ENCODE measurements at places on chromosomes 2 and 18.
A peak's percentile ranks its signal among the peaks of the same experiment; 100 is the strongest.

- no peak overlapping the region for H3K4me3 ChIP-seq
- H3K4me1 ChIP-seq = peaks cover 32% of the 10 kb centered on the region
- no peak for DNase-seq
- no peaks in the 10 kb centered on the region for H3K27me3 ChIP-seq
Measured at GRCh38 chr2:242098445-242099128, 229.1 kb downstream of the RTP5 start.

DNA sequence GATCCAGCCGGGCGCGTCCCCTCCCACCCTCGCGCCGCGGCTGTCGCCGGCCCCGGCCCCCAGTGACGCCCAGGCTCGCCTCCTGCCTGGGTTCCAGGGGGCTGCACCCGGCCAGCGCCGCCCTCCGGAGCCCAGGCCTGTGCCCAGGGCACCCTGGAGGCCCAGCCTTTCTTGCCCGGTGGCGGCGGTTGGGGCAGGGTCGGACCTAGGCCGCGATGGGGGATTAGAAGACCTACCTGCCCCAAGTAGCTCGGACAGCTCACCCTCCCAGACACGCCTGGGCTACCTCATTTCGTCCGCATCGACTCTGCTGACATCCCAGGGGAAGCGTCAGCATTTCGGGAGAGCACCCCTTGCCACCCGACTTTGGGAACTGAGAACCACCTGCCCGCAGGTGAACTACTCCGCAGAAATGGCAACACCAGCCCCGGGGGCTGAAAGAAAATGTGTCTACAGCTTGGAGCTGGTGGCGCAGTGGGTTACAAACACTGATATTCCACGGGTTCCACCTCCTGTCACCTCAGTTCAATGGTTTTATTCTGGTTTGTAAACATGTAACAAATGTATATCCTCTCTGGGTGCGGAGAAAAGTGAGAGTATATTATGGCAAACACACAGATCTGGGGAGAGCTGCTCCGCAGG is 834 bp upstream of the ARL4C start:
- no peak for DNase-seq
- peak overlapping the region; percentile 72 for H3K27ac ChIP-seq
- peaks cover 25% of the 10 kb centered on the region for H3K4me1 ChIP-seq
- peaks cover under 1% of the 10 kb centered on the region for H3K27me3 ChIP-seq
- H3K4me3 ChIP-seq = peak overlapping the region; percentile 81

DNA sequence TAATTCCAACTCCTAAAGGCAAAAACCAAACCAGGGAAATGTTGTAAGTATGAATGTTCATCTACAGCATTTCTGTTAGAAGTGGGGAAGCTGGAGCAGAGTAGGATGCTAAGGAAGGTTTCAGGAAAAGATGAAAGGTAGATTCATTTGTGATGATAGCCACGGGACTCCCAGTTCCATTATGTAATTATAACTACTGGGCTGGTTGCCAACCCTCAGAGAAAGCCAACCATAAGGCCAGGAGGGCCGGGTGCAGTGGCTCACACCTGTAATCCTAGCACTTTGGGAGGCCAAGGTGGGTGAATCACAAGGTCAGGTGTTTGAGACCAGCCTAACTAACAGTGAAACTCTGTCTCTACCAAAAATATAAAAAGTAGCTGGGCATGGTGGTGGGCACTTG is 288.9 kb upstream of the ETAA1 start:
- peaks cover 3% of the 10 kb centered on the region for H3K27me3 ChIP-seq
- no peak overlapping the region for H3K4me3 ChIP-seq
- DNase-seq = no peak
- H3K36me3 ChIP-seq = no peaks in the 10 kb centered on the region
- no peak overlapping the region for H3K27ac ChIP-seq

- no peaks in the 10 kb centered on the region for H3K36me3 ChIP-seq
- H3K27ac ChIP-seq = no peak overlapping the region
- no peak for DNase-seq
- H3K4me1 ChIP-seq = no peaks in the 10 kb centered on the region
- no peak overlapping the region for H3K4me3 ChIP-seq
Measured at GRCh38 chr18:78738076-78738690, 241.4 kb upstream of the SALL3 start.

GRCh38 chr18:21481739-21482138 is 118.8 kb downstream of the ESCO1 start:
- H3K27me3 ChIP-seq = peaks cover 4% of the 10 kb centered on the region
- H3K27ac ChIP-seq = no peak overlapping the region

GRCh38 chr2:110874453-110875383 is 142.3 kb downstream of the ACOXL start:
- DNase-seq = no peak
- no peak overlapping the region for H3K27ac ChIP-seq
- H3K36me3 ChIP-seq = peaks cover 4% of the 10 kb centered on the region

DNA sequence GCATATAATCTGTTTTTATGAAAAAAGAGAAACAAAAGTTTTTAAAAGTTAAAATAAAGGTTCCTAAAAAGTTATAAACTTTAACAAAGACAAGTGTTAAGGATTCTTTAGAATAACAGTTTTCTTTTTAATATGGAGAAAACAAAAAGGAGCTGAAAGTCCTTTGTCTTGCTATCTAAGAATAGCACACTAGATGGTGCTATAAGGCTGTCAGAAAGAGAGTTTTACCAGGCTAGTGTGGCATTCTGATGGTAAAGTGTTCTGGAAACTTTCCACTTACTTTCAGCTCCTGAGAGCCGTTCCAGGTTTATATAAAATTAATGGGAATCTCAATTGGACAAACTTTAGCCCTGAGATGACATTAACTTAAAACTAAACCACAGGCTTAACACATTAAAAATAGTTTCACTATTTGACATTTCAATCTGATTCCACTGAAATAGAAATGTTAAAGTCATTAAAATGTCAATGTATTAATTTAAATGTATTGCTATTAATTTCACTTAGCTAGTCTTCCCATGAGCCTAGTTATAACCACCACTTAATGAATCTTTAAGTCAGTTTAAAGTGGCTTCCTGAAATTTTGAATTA is 3.7 kb downstream of the FBXO48 start:
- DNase-seq = no peak
- no peak overlapping the region for H3K27ac ChIP-seq
- no peak overlapping the region for H3K4me3 ChIP-seq

GRCh38 chr2:69211686-69212085 is 175.3 kb downstream of the GFPT1 start:
- peaks cover 5% of the 10 kb centered on the region for H3K27me3 ChIP-seq
- no peak overlapping the region for H3K27ac ChIP-seq
- no peak overlapping the region for H3K4me3 ChIP-seq
- DNase-seq = no peak

GRCh38 chr2:113769555-113769954 is 13.1 kb upstream of the SLC35F5 start:
- H3K27ac ChIP-seq = no peak overlapping the region
- DNase-seq = no peak
- H3K4me1 ChIP-seq = no peaks in the 10 kb centered on the region
- no peak overlapping the region for H3K4me3 ChIP-seq
- H3K27me3 ChIP-seq = no peaks in the 10 kb centered on the region

- no peaks in the 10 kb centered on the region for H3K36me3 ChIP-seq
- peaks cover 26% of the 10 kb centered on the region for H3K4me1 ChIP-seq
- H3K27ac ChIP-seq = no peak overlapping the region
- no peaks in the 10 kb centered on the region for H3K27me3 ChIP-seq
- peak; percentile 41 for DNase-seq
Measured at GRCh38 chr18:32919799-32920198, 147.0 kb upstream of the KLHL14 start.

DNA sequence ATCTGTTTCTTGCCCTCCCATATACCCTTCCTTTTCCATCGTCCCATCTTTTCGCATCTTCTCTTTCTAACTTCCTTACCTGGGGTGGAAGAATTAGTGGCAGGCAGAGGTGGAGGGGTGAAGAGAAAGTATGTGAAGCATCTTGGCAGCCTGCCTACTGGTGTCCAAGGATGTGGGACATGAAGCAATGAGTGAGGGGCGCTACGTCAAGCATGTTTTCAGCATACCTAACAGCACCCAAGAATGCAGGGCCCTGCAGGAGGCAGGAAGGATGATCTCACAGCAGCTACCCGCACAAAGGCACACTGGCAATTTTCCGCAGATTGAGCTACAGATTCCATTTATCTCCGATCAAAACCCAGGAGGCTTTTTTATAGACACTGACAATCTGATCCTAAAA is 42.2 kb downstream of the METTL4 start:
- no peak overlapping the region for H3K27ac ChIP-seq
- H3K27me3 ChIP-seq = no peaks in the 10 kb centered on the region
- DNase-seq = no peak
- peaks cover 11% of the 10 kb centered on the region for H3K36me3 ChIP-seq

DNA sequence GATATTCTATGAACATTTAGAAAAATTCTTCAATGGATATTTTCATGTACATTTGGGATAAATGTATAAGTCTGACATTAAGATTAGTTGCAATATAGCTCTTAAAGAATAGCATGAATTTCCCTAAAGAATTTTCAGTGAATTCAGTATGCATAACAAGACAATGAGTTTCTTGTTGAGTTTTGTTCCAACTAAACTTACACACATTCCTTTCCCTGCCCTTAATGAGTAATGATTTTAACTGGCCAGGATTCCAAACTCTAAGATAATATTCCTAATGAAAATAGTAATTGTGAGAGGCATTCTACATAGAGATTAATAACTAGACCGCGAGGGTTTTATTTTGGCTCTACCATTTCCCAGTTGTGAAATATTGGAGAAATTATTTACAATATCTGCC is 390.3 kb upstream of the GALNT5 start:
- H3K4me1 ChIP-seq = no peaks in the 10 kb centered on the region
- no peak overlapping the region for H3K4me3 ChIP-seq
- H3K27ac ChIP-seq = no peak overlapping the region
- DNase-seq = no peak
- H3K27me3 ChIP-seq = no peaks in the 10 kb centered on the region

DNA sequence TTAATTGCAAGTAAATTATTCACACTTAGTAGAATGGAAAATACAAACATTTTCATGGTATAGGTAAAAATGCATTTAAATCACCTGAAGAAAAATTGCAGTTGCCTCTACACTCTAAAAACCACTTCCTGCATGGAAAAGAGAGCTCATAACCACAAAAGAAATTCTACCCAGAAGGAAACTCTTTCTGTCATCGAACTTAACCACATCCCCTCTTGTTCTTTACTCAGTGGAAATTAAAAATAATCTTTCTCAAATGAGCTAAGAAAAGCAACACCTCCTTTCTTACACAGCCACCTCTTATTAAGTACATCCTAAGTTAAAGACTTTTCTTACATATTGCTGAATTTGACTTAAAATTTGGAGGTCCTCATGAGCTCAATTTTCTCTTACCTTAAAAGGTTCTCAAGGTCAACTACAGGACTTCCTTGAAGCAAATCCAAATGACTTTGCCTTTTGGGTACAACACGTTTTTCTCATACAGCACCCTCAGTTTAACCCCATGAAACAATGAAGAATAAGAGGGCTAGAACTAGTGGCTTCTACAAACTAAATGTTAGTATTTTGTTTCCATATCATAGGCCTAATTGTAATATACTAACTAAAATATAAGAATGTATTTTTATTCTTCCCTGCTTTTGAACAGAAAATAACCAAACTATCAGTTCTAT is 109.1 kb upstream of the CRIM1 start:
- peaks cover 7% of the 10 kb centered on the region for H3K4me1 ChIP-seq
- H3K27ac ChIP-seq = no peak overlapping the region
- DNase-seq = no peak
- no peak overlapping the region for H3K4me3 ChIP-seq

DNA sequence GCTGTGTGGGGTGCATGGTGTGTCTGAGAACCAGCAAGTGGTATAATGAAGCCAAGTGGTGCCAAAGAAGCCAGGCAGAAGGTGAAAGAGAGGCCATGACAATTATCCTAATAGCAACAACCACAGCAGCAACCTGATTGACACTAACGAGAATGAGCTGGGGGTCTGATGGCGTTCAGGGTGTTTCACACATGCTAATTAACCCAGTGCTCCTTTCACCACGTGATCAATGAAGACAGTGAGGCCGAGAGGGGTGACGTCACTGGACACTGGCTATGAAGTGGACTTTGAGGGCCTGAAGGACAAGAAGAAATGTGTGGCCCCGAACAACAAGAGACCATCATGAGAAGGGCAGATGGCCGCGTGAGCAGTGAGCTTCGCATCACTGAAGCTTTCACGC is 364.4 kb upstream of the ID2 start:
- DNase-seq = no peak
- peaks cover 21% of the 10 kb centered on the region for H3K27me3 ChIP-seq
- no peaks in the 10 kb centered on the region for H3K36me3 ChIP-seq
- H3K4me1 ChIP-seq = peaks cover 12% of the 10 kb centered on the region

DNA sequence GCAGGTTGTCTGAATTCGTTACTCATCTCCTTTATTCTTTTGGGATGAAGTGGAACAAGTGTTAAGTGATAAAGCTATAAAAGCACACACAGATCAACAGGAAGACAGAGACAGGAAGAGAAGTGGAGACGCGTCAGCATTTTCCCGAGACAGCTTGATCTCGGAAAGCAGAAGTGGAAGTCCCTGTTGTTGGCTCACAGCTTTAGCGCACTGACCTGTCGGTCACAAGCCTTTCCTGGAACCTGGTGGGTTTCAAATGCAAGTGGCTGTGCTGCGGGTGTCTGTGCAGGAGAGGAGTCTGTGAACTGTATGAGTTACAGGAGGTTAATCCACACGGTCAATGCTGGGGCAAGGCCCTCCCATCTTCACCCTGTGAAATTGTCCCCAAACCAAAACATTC is 116.6 kb upstream of the PELI1 start:
- H3K4me3 ChIP-seq = peak overlapping the region; percentile 75
- peaks cover 28% of the 10 kb centered on the region for H3K4me1 ChIP-seq
- peak; percentile 37 for DNase-seq
- peaks cover 10% of the 10 kb centered on the region for H3K36me3 ChIP-seq
- peak overlapping the region; percentile 82 for H3K27ac ChIP-seq
- H3K27me3 ChIP-seq = no peaks in the 10 kb centered on the region

DNA sequence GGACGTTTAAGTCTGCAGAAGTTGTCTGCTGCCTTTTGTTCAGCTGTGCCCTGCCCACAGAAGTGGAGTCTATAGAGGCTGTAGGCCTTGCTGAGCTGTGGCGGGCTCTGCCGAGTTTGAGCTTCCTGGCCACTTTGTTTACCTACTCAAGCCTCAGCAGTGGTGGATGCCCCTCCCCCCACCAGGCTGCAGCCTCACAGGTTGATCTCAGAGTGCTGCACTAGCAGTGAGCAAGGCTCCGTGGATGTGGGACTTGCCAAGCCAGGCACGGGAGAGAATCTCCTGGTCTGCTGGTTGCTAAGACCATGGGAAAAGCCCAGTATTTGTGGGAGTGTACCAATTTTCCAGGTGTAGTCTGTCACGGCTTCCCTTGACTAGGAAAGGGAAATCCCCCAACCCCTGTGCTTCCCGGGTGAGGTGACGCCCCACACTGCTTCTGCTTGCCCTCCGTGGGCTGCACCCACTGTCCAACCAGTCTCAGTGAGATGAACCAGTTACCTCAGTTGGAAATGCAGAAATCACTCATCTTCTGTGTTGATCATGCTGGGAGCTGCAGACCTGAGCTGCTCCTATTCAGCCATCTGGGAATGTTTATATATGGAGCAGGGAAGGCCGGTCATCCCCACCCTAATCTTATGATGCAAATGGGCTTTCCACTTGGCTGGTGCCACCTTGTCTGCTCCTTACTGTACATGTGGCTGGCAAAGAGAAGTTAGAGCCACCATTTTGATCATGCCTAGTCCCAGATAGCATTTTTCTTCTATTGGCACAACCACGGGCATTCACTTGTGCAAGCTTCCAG is 156.9 kb upstream of the ITGA6 start:
- no peak for DNase-seq
- H3K36me3 ChIP-seq = no peaks in the 10 kb centered on the region
- H3K4me1 ChIP-seq = no peaks in the 10 kb centered on the region
- H3K27ac ChIP-seq = no peak overlapping the region
- no peak overlapping the region for H3K4me3 ChIP-seq
- peaks cover 14% of the 10 kb centered on the region for H3K27me3 ChIP-seq
